ENCODE measurements at places on chromosomes 4 and X. TPM values are rescaled to one million over a fixed set of nuclear protein-coding genes. Genes with fewer than 3 reads are reported as not detected.

DNA sequence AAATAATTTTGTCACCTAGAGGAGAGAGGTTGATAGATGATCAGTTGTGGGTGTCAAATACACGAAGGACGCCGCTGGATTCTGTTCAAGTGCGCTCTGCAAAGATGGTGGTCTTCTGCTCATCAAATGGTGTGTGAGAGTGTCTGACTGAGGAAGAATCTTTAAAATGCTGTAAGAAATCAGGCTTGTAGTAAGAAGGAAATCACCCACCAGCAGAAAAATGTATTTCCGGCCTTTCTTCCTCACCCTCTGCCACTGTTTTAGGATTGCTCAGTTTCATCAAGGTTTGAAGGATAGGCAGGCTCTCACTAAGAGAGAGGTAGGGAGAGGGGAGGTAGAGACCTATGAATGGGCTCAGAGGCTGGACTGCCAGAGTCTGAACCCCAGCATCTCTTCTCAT is 28.7 kb downstream of the RHOH start:
- H3K36me3 ChIP-seq: peaks cover 11% of the 10 kb centered on the region
- H3K4me3 ChIP-seq: no peak overlapping the region

The CPLX1 gene
- 115 TPM for total RNA-seq

GRCh38 chr4:99205153-99205979 is 13.7 kb downstream of the ADH6 start:
- H3K36me3 ChIP-seq: no peaks in the 10 kb centered on the region
- no peak overlapping the region for H3K4me3 ChIP-seq
- H3K27me3 ChIP-seq: peaks cover 2% of the 10 kb centered on the region
- H3K27ac ChIP-seq: no peak overlapping the region

DNA sequence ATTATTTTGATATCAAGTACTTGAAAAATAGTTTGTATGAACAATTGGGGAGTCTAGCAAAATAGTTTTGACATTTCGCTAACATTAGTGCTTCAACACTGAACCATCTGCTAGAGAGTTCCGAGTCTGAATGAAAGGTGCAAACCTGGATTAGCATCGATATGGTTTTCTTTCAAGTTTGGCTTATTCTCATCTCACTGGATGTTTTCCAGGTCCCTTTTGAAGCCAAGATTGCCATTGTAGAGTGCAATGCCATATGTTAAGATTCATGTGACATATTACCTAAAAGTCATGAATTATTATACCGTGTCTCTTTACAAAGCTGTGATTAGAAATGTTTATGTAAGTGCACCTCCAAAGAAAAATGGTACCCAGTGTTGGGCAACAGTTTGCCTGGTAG is 36.8 kb upstream of the NAA11 start:
- H3K27ac ChIP-seq: peak overlapping the region; percentile 38
- peaks cover 28% of the 10 kb centered on the region for H3K4me1 ChIP-seq
- no peak for DNase-seq
- H3K36me3 ChIP-seq: no peaks in the 10 kb centered on the region
- peaks cover 2% of the 10 kb centered on the region for H3K27me3 ChIP-seq

The PPAT gene
- total RNA-seq: 15.9 TPM

- DNase-seq: peak; percentile 58
- H3K27me3 ChIP-seq: peaks cover 1% of the 10 kb centered on the region
- no peaks in the 10 kb centered on the region for H3K36me3 ChIP-seq
- peak overlapping the region; percentile 74 for H3K4me3 ChIP-seq
- H3K4me1 ChIP-seq: peaks cover 11% of the 10 kb centered on the region
Observed at GRCh38 chrX:40176351-40177116, 78.8 kb upstream of the BCOR start.

The FBXL5 gene
- total RNA-seq: 62.2 TPM

The PCDH18 gene
- 7.4 TPM for total RNA-seq

DNA sequence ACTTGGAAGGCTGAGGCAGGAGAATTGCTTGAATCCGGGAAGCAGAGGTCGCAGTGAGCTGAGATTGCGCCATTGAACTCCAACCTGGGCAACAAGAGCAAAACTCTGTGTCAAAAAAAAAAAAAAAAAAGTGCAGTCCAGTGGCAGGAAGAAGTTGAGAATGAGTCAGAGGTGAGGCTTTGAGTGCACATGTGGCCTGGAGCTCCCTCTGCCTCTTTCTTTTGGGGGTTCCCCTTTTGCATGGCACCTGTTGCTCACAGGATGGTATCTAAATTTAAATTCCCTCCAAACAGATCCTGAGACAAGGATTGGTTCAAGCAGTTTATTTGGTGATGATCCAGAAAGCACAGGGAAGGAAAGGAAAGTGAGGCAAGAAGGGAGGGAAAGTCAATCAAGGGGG is 151.4 kb upstream of the STX18 start:
- H3K4me3 ChIP-seq: no peak overlapping the region
- H3K27ac ChIP-seq: no peak overlapping the region
- H3K27me3 ChIP-seq: peaks cover 2% of the 10 kb centered on the region

DNA sequence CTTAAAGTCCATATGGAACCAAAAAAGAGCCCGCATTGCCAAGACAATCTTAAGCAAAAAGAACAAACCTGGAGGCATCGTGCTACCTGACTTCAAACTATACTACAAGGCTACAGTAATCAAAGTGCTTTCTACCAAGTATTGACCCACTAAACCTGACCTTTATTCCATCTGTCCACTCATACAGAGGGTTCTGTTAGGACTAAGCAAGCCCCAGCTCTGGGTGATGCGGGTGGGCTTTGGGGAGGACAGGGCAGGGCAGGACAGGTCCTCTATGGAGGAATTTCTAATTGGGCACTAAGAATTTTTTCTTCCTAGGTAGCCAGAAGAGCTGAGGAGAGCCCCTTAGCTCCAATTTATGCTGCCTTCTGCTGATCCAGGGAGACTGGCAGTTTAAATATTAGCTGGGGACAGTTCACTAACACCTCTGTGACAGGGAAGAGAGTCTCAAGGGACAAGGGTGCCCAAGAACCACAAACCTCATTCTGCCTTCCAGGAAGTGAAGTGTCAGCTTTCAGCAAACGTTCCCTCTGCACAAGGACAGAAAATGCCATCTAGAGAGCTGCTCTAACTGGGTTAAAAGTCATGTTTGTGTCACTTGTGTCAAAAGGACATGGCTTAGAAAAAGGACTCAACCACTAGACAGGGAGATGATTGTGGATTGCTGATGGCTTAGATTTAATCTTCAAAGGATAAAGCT is 143.2 kb downstream of the KIT start:
- no peaks in the 10 kb centered on the region for H3K36me3 ChIP-seq
- DNase-seq: no peak
- H3K27ac ChIP-seq: no peak overlapping the region
- no peaks in the 10 kb centered on the region for H3K4me1 ChIP-seq
- H3K27me3 ChIP-seq: no peaks in the 10 kb centered on the region

DNA sequence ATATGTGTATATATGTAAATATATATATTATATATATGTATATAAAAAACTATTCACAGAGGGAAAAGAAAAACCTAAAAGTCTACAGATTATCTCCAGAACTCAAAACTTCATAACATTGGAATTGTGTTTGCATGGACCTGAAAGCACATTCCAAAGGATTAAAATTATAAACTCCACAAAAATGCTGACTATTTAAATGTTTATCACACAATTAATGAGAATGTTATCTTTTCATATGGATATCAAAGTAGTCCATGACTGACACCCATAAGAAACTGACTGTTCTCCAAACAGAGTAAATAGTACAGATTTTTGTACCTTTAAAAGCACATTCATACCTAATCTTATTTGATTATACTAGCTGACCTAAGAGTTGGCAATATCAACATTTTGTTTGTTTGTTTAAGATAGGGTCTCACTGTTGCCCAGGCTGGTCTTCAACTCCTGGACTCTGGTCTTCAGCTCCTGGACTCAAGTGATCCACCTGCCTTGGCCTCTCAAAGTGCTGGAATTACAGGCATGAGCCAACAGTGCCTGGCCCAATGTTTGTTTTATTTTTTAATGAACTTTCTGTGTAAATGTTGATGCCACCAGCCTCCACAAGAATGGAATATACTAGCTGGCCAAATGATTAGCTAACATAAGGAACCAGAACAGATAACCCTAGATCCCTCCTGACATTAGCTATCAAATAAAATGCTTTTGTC is 50.0 kb downstream of the SLC39A8 start:
- H3K36me3 ChIP-seq: no peaks in the 10 kb centered on the region
- no peaks in the 10 kb centered on the region for H3K27me3 ChIP-seq
- H3K27ac ChIP-seq: no peak overlapping the region
- H3K4me1 ChIP-seq: no peaks in the 10 kb centered on the region
- no peak overlapping the region for H3K4me3 ChIP-seq

The BTK gene
- 1.1 TPM for total RNA-seq

The VSIG1 gene
- not detected for total RNA-seq

DNA sequence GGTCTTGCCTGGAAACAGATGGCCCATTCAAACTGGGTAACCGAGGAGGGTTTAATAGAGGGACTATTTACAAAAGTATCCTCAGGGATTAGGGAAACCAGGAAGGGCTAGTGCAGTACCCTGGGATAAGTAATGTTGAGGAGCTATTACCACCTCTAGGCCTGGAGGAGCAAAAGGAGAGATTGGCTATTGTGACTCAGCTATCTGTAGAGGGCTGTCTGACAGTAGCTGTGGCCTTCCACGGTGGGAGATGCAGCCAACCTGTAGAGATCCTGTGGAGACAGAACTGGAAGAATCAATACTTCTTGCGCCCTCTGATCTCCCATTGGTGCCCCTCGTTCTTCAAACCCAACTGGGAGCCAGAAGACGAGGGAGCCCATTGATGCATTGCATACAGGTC is 34.1 kb upstream of the RPS6KA3 start:
- no peak overlapping the region for H3K27ac ChIP-seq
- no peak overlapping the region for H3K4me3 ChIP-seq
- H3K4me1 ChIP-seq: no peaks in the 10 kb centered on the region

The MAGEB17 gene
- total RNA-seq: not detected

Data from glutamatergic neuron (in vitro differentiated cells).